ENCODE measurements at places on chromosomes 5 and 9.

GRCh38 chr5:132470010-132470392 is 20.6 kb downstream of the IRF1 start:
- no peak for DNase-seq

DNA sequence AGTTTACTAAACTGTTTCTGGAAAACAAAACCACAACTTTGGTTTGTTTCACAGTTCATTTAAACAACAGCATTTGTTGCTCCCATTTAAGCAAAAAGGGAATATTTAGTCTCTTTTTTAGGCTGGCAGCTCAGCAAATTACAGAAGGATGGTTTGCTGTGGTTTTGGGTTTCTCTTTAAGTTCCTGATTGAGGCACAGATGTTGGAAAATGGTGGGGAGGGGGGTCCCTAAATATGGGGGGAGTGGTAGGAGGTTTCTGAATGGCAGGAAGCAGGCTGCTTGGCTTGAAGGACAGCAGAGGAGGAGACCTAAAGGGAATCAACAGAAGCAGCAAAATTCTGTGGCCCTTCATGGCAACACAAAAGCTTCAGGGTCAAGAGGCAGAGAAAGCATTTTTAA is 263.4 kb downstream of the ZSWIM6 start:
- DNase-seq, result no peak

DNA sequence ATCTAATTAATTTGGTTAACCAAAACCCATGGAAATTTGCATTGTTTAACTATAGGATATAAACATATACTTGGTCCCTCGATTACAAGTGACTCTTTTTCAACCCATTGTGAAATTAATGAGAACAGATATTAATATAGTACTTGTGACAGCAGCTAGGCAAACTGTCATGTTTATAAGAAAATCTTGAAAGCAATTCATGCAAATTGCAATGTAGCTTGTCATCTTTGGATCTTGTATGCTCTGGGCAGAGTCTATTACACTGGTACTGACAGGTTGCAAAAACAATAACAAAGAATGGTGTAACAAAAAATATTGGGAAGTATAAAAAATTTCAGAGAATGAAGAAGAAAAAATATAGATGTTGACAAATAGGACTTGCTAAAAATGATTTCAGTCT is 941.0 kb downstream of the DNAH5 start:
- DNase-seq, result no peak

- no peak for DNase-seq
Measured at GRCh38 chr5:17918373-17919104, 284.3 kb downstream of the TAF11L14 start.

- no peak for DNase-seq
Measured at GRCh38 chr5:57598756-57599155, 116.1 kb upstream of the ACTBL2 start.

GRCh38 chr9:123248630-123249029 is 19.8 kb downstream of the STRBP start:
- no peak for DNase-seq

DNA sequence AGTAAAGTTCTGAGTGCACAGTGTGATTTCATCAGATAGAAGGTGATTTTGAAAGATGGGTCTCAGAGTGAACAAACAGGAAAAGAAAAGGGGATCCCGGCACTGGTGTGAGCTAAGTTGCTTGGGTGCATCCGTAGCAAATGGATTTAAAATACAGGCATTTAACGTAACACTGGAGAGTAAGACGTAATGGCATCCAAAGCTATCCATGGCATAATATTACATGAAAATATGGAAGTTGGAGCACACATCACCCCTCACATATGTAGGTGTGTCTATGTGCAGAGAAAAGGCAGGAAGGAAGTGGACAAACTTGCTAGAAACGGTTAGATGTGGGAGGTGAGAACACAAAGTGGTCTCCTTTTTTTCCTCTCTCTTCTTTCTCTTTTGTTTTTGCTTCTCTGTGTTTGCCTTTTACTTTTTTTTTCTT is 38.2 kb upstream of the SEMA4D start:
- DNase-seq, result no peak

GRCh38 chr5:8445139-8445538 is 576.2 kb downstream of the MTRR start:
- DNase-seq, result no peak

GRCh38 chr5:149860801-149861322 is 83.7 kb downstream of the PDE6A start:
- DNase-seq, result no peak

DNA sequence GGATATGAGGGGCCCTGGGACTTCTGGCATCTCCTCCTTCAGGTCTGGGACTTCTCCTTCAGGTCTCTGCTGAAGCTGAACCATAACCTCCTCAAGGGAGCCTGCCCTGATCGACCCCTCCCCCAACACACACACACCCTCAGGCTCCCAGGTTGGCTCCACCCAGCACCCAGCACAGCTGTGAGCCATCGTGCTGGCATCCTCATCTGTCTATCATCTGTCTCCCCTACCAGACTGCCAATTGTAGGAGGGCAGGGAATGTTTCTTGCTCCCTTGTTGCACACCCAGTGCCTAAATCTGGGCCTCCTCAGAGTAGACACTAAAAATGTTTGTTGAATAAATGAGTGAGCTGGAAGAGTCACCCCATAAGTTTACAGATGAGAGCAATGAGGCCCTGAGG is 71.4 kb downstream of the LRSAM1 start:
- no peak for DNase-seq
